Neural progenitor cell (in vitro differentiated cells): ENCODE measurements at places on chromosomes 13 and 19.

DNA sequence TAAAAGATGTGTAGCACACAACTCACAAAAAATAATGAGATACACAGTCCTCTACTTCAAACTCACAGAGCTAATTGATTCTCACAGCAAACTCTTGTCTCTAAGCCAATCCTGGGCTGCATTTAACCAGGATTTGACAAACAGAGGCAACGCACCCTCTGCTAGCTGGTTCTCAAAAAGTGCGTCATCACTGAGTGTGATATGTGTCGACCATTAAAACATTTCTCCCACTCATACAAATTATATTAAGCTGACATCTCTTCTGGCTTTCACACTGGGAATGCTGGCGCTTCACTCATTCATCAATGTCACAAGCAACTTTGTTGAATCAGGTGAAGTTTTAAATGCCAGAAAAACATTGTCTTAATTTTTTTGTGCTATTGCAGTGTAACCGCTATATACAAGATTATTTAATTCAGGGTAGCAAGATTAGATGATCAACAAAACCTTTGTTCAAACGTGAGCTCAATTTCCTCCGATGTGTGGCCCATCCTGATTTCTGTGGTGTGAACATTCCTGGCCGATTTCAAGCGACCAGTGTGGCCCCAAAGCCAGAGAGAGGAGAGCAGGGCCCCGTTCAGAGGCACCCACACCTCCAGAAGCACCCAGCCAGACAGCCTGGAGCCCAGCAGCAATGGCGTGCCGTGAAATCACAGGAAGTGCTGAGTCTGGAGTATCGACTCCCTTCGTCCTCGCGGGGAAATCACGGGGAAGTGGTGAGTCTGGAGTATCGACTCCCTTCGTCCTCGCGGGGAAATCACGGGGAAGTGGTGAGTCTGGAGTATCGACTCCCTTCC lies 49.4 kb downstream of the RASA3 start:
- no peak for DNase-seq

DNA sequence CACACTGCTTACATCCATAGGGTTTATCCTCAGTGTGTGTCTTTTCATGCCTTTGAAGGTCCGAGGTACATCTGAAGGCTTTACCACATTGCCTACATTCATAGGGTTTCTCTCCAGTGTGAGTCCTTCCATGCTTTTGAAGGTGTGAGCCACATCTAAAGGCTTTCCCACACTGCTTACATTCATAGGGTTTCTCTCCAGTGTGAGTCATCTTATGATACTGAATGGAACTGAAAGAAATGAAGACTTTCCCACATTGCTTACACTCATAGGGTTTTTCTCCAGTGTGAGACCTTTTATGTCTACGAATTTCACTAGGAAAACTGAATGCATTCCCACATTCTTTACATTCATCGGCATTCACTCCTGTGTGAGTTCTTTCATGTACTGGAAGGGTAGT lies 7.1 kb downstream of the ZNF20 start:
- no peak for DNase-seq

DNA sequence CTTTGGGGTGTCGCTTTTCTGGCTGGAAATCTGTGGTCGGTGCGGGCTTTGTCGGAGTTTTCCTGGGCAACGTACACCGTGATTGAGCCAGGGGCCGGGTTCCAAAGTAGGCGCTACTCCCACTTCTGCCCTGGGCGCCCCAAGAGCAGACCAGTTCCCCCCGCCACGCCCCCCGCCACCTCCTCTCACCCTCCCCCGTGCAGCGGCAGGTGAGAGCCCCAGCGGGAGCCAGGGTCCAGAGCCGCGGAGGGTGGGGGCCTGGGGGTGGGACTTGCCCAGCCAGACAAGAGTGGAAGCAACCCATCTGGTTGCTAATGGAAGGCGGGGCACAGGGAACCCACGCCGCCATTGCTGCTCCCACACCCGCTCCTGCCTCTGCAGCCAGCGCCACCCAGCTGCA lies 2195.9 kb downstream of the PCDH9 start:
- DNase-seq, result no peak

GRCh38 chr13:26280295-26280694 lies 26.4 kb downstream of the CDK8 start:
- DNase-seq, result no peak

DNA sequence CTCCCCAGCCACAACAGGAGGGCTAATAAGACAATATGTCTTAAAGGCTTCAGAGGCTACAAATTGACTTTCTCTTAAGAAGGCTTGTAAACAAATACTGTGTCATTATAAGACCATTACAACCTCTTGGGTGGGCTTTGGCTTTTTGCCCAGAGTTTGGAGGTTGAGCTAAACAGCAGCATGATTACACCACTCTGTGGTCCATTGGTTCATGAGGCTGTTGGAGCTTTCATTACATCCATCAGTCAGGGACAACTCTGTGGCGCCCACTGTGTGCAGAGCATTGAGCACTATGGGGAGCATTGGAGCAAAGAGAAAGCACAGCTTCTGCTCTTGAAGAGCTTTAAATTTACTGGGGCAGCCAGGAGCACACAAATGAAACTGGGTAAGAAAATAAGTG lies 75.9 kb downstream of the TNFSF11 start:
- DNase-seq, result no peak

DNA sequence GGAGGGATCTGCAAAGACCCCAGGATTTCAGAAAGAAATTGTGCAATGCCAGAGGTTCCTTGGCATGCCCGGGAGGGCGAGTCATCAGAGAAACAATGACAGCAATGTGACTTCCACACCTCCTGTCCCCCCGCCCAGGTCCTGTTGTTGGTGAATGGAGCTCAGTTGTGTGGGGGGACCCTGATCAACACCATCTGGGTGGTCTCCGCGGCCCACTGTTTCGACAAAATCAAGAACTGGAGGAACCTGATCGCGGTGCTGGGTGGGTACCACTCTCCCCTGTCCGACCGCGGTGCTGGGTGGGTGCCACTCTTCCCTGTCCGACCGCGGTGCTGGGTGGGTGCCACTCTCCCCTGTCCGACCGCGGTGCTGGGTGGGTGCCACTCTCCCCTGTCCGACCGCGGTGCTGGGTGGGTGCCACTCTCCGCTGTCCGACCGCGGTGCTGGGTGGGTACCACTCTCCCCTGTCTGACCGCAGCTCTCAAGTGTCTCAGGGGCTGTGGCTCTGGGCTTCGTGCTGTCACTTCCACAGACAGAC lies 5.2 kb upstream of the F10 start:
- DNase-seq, result no peak

- DNase-seq, result peak; percentile 59
These were observed 28.4 kb downstream of the TMTC4 start for GRCh38 chr13:100646030-100646673.

GRCh38 chr19:1455336-1456120 lies 5.6 kb downstream of the APC2 start:
- DNase-seq, result peak; percentile 70

DNA sequence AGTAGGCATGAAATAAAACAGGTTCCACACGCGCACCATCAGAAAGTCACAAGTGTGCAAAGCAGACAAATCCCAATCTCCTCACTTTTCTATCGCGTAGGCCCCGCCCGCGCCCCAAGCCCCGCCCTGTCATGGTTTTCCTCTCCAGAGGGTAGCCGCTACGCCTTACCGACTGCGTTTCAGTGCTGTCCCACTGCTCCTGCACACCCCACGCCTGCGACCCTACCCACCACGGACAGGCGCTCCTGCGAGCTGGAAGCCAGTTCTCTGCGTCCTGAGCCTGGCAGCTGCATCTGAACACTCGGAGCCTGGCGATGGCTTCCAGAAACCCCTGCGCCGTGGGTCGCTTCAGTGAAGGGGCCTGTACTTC lies 379 bp upstream of the ZNF470 start:
- DNase-seq, result no peak

DNA sequence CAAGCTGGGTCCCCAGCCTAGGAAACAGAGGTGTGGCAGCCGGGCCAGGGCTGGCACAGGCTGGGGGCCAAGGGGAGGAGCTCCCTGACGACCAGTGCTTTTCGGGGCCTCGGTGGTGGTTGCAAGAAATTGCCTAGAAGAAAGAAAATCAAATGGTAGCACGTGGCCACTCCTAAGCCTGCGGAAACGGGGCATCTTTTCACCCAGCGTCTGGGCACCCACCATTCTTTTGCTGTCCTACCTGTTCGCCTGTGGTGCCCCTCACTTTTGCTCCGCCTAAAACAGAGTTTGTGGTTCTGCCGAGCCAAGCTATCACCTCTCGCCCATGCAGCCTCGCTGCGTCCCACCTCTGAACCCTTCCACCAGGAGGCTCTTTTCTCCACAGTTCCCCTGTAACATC lies 7.1 kb upstream of the KRTDAP start:
- no peak for DNase-seq

GRCh38 chr13:67076378-67076777 lies 153.8 kb downstream of the PCDH9 start:
- no peak for DNase-seq

GRCh38 chr13:50684366-50684765 lies 159.1 kb downstream of the DLEU7 start:
- DNase-seq, result no peak

DNA sequence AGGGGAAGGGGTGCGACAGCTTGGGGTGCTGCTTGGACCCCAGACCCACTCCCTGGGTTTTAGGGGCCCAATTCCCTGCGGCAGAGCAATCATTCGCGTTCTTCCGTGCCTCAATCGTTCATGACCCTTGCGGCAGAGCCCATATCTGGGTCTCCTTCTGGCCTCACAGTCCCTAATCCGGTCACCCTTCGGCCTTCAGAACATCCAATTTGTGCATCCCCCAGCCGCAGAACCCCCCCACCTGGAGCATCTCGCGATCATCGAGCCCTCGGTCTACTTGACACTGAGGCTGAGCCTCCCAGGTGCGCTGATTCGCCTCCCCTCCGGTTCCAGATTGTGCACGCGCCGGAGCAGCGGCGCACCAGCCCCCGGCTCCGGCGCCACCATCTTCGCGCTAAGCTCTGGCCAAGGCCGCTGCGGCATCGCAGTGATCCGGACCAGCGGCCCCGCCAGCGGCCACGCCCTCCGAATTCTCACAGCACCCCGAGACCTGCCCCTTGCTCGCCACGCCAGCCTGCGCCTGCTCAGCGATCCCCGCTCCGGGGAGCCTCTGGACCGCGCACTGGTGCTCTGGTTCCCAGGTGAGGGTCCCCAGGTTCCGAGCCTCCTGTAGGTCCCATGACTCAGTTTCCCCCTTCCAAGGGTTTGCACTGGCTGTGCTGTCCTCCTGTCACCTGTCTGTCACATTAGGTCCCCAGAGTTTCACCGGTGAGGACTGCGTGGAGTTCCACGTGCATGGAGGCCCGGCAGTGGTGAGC lies 501 bp downstream of the GTPBP3 start:
- DNase-seq, result peak; percentile 63

DNA sequence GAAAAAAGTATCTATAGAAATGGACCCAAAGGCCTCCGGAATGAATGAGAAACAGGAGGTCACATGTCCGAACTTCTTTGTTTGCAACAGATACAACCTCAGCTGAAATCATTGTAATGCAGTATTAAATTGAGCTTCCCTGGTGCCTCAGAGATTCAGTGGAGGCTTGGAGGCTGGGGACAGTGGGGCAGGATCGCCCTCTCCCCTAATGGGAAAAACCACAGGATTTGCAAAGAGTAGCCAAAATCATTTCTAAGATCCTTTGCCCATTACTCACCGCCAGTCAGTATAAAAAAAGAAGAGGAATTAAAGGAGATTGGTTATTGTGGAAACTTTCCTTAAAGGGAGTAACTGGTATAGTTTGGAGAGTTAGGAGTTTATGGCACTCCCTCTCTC lies 30.4 kb upstream of the IRS2 start:
- DNase-seq, result no peak
